ENCODE measurements at places on chromosomes 13 and 19.

GRCh38 chr13:45723798-45724197, 21.7 kb downstream of the CBY2 start:
- no peak for DNase-seq

GRCh38 chr13:71327266-71327665, 539.7 kb downstream of the DACH1 start:
- DNase-seq, result no peak

GRCh38 chr19:48963371-48964204, 1.5 kb upstream of the FTL start:
- DNase-seq, result peak; percentile 82

- no peak for DNase-seq
Observed at GRCh38 chr19:14135985-14136508, 342 bp downstream of the ASF1B start.

GRCh38 chr19:30006207-30006606, 64.2 kb downstream of the URI1 start:
- DNase-seq, result no peak

DNA sequence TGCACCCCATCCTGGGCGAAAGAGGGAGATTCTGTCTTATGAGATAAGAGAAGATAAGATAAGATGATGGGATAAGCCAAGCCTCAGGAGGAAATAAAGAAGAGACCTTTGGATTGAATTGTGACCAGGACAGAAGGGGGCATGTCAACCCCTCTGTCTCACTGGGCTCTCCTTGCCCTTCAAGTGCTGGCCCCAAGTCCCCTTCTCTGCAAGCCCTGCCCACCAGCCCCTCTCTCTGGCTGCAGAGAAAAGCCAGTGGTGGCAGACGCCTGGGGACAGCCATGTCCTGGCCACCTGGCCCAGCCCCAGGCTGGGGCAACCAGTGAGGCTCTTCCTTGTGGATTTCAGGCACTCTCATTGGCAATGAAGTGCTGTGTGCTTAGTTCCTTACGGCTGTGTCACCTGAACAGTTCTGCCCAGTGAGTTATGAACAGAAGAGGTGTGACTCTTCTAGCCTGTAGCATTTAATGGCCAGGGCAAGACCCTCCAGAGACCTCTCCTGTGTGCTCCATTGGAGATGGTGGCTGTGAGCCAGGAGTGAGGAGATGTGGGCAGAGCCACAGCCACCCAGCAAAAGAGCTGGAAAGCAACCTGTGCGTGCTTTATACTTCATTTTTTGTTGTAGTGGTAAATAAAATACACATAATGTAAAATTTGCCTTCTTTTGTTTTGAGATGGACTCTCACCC, 6.1 kb upstream of the BTBD2 start:
- DNase-seq, result no peak

- DNase-seq, result no peak
Observed at GRCh38 chr13:65913173-65913572, 1317.0 kb downstream of the PCDH9 start.

DNA sequence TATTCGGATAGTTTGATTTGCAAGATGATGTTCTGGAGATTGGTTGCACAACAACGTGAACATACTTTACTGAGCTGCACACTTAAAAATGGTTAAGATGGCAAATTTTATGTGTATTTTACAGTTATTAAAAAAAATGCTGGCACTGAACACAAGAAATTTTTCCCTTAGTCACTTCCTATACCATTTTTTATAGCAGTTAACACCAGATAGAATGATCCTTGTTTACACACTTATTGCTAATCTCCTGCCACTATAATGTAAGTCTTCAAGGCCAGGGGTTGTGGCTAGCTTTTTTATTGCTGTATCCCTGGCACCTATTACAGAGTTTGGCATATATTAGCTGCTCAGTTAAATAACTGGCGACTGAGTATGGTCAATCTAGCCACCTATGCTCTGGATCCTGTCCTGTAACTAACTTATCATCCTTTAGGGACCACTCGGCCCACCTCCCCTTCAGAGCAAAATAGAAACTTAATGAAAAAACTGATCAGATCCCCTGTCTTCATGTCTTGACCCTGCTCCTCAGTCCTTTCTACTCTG, 2.0 kb upstream of the EBPL start:
- no peak for DNase-seq

GRCh38 chr13:110128546-110128945, 178.4 kb downstream of the COL4A1 start:
- no peak for DNase-seq

- DNase-seq, result no peak
Observed at GRCh38 chr13:42740753-42741152, 40.6 kb upstream of the FAM216B start.

DNA sequence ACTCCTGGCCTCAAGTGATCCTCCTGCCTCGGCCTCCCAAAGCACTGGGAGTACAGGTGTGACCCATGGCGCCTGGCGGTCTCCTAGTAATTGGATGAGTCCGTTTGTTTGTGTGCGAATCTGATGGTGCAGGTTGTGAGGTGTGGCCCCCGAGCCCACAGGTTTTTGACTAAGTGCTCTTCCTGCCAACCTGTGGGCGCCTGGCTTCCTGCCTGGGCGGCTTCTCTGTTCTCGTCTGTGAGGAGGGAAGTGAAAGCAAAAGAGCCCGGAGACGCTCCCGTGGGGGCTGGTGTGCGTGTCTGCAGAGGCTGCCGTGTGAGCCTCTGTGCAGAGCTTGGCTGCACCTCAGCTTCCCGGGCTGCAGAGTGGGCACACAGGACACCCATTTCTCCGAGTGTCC, 10.0 kb downstream of the ARHGAP45 start:
- DNase-seq, result peak; percentile 52

GRCh38 chr19:54162241-54162805, 2.8 kb upstream of the LENG1 start:
- no peak for DNase-seq

DNA sequence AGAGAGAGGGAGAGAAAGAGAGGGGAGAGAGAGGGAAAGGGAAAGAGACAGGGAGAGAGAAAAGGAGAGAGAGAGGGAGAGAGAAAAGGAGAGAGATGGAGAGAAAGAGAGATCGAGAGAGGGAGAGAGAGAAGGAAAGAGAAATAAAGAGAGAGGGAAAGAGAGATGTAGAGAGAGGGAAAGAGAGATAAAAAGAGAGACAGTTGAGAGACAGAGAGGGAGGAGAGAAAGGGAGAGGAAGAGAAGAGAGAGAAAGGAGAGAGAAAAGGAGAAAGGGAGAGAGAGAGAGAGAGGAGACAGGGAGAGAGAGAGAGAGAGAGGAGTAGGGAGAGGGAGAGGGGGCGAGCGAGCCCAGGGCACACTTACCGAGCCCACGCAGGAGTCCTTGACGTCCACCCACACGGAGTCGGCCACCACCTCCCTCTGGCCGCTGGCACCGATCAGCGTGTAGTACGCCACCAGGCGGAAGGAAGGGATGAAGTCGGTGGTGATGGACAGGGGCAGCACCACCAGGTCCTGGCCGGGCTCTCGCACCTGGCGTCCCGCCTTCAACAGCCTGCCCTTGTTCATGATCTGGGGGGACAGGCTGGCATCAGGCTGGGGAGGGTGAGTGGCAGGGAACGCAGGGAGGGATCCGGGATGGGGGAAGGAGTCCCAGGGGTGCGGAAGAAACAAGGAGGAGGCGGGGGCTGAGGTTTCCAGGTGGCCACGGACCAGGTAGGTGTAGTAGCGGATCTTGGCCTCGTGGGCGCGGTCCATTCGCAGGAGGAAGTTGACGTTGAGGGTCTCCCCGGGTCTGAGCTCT, 10.0 kb downstream of the C3 start:
- no peak for DNase-seq

- DNase-seq, result no peak
Observed at GRCh38 chr13:112902101-112902651, 66.8 kb upstream of the MCF2L start.

DNA sequence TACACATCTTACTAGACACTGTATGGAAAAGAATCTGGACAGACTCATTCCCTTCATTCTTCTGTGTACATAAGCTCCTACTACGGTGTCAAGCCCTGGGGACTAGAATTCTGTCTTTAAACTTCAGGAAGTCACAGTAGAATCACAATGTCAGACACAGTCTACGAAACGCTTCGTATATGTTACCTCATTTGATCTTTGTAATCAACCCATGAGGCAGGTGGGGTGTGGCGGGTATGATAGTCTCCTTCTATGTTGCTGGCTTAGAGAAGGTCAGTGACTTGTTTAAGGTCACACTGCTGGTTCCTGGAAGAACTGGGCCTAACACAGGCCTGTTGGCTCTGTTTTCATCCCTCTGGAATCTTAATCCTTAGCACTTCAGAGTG, 32.2 kb upstream of the TPT1 start:
- no peak for DNase-seq

GRCh38 chr13:73940098-73940497, 194.1 kb downstream of the KLF12 start:
- DNase-seq, result no peak

GRCh38 chr19:19342086-19343015, 21.7 kb downstream of the MAU2 start:
- DNase-seq, result peak; percentile 9

DNA sequence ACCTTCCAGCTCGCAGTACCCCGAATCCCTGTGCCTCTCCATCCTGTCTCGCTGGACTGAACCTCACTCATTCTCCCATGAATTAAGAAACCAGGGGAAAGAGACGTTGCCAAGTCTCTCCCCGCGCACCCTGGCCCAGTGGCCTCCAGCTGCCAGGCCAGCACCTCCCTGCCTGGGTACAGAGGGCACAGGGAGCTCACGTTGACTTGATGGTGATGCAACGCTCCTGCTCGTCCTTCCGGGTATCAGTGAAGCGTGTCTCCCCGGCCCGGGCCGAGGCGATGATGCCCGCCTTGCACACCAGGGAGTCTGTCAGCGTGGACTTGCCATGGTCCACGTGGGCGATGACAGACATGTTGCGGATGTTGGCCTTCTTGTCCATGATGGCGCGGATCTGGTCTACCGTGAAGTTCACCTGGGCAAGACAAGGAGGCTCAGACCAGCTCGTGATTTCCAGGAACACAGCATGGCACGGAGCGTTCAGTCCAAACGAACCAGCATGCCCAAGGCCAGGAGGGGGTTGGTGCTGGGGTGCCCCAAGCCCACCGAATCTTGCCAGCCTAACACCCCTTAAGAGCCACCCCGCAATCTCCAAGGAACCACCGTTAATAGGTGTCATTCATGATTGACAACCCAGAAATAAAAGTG, 1.2 kb downstream of the EEF2 start:
- peak; percentile 84 for DNase-seq

Data from RCC 7860 (cell line).